ENCODE measurements at places on chromosomes 1 and 21.

- DNase-seq: peak; percentile 86
These were observed 71.5 kb downstream of the HHAT start for GRCh38 chr1:210400043-210400840.

GRCh38 chr1:119655154-119655553, 7.1 kb upstream of the ZNF697 start:
- no peak for DNase-seq

GRCh38 chr1:39047374-39048229, 21.5 kb downstream of the NDUFS5 start:
- peak; percentile 90 for DNase-seq

DNA sequence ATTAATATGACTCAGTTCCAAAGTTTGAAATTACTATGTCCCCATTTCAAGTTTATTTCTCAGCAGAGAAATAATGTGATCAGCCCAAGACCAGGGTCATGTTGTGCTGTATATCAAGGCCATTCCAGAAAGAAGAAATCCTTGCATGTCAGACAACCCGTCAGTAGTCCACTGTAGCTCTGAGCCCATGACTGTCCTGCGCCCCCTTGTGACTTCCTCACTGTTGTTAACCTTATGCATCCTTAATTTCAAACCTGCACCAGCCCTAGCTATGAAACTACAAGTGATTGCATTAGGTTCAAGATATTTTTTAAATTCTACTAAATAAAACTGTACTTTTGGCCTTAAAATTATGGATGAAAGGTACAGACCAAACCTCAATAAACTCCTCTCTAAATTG, 133.0 kb downstream of the LRRC7 start:
- peak; percentile 11 for DNase-seq

GRCh38 chr1:108533351-108534083, 26.4 kb upstream of the EEIG2 start:
- DNase-seq: no peak

- no peak for DNase-seq
These were observed 10.1 kb downstream of the DISP3 start for GRCh38 chr1:11488966-11489625.

- no peak for DNase-seq
These were observed 329.5 kb upstream of the ADGRL2 start for GRCh38 chr1:81471255-81471654.

- DNase-seq: no peak
These were observed 24.2 kb downstream of the SPAG17 start for GRCh38 chr1:118160806-118161205.

- DNase-seq: no peak
These were observed 139.5 kb upstream of the SMYD2 start for GRCh38 chr1:214141486-214141885.

- no peak for DNase-seq
These were observed 8.5 kb upstream of the CD58 start for GRCh38 chr1:116579259-116579875.

GRCh38 chr1:53110370-53111072, 31.9 kb downstream of the SLC1A7 start:
- DNase-seq: peak; percentile 58

- peak; percentile 54 for DNase-seq
These were observed 40.7 kb downstream of the MAP3K21 start for GRCh38 chr1:233368106-233368788.

DNA sequence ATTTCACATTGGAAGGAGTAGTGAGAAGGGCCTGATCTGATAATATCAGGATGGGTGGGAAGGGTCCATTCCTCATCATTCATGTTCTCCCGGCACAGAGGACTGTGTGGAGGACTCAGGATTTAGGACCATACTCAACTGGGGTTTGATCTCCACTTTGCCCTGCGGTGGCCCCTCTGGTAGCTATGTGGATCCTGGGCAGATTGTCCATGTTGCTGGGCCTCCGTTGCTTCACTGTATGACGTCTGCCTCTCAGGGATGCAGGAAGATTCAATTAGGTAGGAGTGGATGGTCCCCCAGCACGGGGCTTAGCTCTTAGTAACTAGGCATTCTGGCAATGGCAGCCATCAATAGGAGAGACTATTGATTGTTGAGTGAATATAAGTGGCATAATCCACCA, 2.3 kb downstream of the ETS2 start:
- no peak for DNase-seq

GRCh38 chr1:200901350-200901749, 6.7 kb downstream of the INAVA start:
- DNase-seq: no peak

GRCh38 chr1:2177946-2178538, 16.5 kb downstream of the FAAP20 start:
- no peak for DNase-seq

DNA sequence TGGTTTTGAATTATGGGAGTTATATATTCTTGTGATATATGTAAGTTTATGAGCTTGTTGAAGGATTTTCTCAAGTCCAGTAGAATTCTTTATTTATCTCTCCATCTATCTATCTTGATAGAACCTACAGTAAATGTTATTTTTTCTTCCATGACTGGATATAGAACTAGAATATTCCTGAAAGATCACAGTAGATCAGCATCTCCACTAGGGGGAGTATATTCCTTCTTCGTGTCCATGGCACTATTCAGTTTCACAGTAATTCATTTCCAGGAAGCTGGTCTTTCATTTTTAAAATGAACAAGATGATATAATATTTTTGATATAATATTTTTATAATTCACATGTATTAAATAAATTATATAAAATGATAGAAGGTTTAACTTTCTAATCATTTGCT, 18.8 kb downstream of the TMPRSS15 start:
- no peak for DNase-seq

GRCh38 chr21:40333731-40334130, 466.5 kb downstream of the PCP4 start:
- DNase-seq: no peak

- DNase-seq: no peak
These were observed 36.1 kb upstream of the B3GALT5 start for GRCh38 chr21:39576518-39577128.

DNA sequence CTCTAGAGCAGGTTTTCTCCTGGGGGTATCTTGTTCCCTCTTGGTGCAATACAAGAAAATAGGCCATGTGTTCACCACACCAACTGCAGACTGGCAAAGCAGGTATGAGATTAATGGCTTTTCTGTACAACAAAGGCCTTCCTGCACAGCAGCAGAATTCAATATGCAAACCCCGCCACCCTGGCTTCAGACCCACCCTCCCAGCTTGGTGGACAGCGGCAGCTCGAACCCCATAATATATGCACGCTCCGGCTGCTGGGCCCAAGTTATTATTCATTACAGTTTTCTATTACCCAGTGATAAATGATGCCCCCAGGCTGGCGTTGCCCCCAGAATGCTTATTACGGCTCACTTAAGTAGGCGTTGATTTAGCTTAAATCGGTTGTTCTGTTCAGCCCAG, 144.2 kb downstream of the RRAGC start:
- DNase-seq: no peak

DNA sequence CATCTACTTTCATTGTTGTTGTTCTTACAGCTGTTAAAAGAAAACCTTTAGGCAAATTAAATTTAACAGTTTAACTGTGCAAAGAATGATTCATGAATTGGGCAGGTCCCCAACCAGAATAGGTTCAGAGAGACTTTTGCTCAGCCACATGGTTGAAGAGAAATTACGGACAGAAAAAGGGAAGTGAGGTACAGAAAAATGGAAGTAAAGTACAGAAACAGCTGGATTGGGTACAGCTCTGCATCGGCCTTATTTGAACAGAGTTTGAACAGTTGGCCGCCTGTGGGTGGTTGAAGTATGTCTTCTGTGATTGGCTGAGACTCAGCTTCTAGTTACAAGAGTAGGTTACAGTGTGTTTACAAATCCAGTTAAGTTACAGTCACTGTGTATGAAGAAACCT, 210.1 kb downstream of the FGGY start:
- peak; percentile 58 for DNase-seq

GRCh38 chr1:229344139-229344538, 1.3 kb upstream of the CCSAP start:
- DNase-seq: no peak

DNA sequence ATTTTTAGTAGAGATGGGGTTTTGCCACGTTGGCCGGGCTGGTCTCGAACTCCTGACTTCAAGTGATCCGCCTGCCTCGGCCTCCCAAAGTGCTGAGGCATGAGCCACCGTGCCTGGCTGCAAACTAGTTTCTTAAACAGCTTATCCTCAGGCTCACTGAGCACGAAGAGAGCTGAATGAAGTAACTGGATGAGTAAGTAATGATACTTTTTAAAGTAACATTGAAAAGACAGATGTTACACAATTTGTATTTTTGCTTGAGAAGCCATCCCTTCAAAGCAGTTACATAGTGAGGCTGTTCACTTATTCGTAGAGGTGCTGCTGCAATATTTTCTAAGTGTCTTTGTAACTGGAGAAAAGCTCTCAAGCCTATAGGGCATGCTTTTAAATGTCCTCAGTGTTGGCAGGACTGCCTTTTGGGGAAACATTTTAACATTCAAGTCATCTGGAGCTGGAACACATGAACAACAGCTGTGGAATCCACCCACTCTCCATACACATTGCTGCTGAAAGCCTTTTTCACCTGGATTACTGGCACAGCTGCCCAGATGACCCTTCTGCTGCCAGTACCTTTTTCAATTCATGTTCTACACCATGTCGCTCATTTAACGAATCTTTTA, 2.7 kb upstream of the YBX1 start:
- peak; percentile 30 for DNase-seq

DNA sequence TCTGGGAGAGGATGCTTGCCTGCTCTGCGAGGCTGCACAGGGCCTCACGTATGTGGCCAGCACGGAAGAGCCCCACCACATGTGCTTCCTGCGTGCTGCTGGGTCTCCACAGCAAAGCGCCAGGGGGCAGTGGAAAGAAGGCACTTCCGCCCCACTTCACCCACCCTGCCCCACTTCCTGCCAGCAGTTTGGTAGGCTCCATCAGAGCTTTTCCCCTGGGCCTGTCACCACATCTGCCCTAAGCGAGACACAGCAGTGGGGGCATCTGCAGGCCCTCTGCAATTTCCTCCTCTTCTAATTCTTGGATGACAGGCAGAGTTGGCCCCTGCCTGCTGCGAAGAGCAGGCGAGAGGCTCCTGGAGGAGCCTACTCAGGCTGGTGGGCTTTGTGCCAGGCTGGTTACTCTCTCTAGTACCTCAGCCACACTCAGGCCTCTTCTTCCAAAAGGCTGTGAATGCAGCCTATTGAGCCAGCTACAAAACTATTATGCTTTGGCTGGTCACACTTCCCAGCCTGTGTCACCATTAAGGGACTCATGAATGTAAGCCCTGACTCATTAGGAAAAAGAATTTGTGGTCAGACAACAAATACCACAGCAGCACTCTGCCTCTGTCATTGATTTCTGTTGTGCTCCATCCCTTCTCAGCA, 25.0 kb downstream of the CD244 start:
- DNase-seq: peak; percentile 21

- DNase-seq: no peak
These were observed 196.7 kb upstream of the GALNT2 start for GRCh38 chr1:229870381-229870780.

DNA sequence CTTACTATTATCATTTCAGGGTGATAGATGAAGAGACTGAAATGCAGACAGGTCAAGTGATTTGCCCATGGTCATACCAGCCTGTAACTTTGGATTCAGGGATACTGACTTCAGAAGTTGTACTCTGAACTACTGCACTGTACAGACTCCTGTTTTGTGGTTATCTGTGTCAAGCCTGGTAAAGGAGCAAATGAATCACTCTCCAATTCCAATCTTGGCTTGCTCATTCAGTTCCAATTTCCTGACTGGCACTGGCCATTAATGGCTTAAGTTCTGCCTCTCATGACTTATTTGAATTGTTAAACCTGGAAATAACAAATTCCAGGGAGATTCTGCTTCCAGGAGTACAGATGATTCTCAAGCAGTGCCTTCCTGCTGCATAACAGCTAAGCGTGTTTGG, 45.4 kb upstream of the PLD5 start:
- no peak for DNase-seq

DNA sequence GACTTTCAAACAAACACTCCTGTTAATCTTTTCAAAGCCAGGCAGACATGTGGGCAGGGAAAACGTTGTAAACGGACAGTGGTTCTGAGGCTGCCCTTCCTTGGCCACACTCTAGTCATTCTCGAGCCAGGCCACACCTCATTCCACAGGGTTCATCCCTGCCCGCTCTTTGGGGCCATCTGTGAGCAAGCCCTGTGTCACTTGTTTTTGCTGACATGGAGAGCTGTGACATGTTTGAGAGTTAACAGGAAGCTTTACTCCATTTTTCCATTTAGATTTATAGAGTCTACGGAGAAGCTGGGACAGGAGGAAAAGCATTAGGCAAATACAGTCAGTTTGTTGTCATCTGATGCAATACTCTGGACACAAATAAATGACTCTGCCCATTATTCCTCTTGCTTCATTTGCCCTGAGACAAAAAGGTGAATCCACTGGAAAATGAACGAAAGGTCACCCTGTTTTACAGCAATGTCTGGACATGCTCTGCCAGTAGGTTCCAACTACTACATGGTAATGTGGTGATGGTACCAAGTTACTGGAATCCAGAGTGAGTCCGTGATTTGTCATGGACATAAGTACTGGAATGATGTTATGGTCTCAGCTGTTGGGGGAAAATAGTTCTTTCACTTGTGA, 126.9 kb downstream of the CLIC6 start:
- DNase-seq: peak; percentile 72

DNA sequence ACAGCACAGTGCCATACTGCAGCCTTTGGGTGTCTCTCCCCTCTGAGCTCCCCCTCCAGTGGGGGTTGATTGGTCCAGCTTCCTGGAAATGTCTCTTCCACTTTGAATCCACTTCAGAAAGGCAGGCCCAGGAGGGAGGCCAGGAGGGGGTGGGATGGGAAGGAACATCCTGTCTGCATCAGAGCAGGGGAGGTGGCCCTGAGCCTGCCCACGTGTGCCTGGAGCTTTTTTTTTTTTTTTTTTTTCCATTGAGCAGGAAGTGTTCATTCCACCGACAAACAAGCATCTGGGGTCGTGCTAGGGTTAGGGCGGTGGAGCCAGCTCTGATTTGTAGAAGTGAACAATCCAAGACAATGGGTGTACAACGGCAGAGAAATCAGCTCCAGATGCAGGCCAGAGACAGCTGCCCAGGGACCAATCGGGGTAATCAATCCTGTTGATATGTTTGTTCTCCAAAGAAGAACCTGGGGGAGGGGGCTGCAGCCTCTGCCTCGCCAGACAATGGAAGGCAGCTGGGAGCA, 93.3 kb downstream of the SSBP3 start:
- DNase-seq: peak; percentile 78

DNA sequence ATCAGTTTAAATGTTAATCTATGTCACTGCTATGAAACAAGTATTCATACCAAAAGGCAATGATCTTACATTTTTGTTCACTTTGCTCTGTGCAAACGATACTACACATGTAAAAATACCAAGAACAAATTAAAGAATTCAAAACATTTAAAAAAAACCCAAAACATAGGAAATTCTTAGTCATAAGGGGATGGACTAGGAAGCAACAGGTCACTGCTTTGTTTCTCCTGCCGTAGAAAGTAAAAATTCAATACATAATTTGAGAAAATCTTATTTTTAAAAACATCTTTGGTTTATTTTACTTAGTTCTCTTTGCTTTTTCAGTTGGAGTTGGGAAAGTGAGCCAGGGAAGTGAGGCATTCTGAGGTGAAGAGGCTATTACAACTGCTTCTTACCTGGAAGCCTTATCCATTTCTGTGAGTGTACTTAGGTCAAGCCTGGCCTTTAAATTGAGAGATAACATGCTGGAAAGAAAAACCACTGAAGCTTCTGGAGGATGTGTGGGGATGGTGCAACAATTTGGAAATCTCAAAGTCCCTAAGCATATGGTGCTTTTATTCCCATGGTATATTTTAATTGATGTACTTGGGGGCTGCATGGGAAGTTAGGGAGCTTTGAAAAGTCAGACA, 183.5 kb downstream of the CDC42BPA start:
- DNase-seq: no peak

- no peak for DNase-seq
These were observed 17.1 kb downstream of the ADORA1 start for GRCh38 chr1:203144661-203145060.

All from AG20443 (cell line).